NCI-H2029 treated with DMSO at 0.1 percent for 48 hours (cell line): ENCODE measurements at places on chromosomes 16 and 17.

DNA sequence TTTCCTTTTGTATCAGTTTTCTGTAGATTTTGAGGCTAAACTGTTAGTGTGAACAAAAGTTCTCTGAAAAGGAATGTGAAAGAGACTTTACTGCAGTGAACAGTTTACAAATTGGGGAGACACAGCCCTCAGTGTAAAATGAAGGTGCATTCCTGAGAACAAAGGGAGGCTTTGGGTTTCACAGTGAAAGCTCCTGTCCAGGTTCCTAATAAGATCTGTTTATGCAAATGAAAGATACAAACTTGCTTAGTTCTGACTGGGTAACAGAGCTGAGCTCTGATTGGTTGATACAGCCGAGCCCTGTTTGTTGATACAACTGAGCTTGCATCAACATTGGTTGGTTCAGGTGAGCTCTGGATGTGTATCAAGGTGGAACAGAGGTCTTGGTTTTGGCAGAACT, 8.3 kb upstream of the CDRT15 start:
- no peak for DNase-seq

DNA sequence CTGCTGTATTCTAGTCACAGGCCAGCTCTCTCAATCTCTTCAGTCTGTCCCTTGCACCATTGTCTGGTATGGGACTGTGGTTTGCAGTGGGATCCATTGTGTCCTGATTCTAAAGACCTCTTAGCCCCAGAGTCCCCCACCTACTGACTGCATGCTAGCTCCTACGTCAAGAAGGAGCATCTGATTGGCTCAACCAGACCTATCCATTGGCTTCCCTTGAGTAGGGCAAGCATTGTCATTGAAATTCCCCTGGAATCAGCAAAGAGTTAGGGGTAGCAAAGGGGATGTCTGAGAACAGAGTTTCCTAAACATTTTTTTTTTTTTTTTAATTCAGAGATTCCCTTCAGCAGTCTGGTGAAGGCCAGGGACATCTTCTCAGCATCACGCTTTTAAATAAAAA, 175.3 kb upstream of the MPHOSPH6 start:
- no peak for DNase-seq

DNA sequence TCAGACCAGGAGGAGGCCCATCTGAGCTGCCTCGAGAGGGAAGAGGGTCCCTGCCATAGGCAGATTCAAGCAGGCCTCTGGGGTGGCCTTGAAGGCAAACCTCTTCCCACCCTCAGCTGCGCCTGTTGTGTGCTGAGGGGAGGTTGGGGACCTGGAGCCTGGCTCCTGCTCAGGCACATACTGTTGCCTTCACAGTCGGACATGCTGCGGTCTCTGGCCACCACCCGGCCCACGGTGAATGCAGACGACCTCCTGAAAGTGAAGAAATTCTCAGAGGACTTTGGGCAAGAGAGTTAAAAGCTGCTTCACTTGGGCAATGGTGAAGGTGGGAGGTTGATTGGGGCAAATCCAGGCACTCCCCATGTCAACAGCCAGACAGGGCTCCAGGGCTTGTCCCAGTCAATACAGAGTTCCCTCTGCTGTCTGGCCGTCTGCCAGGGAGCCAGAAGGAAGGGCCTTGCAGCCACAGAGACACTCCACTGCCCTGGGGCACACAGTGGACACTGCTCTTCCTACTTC, 6.3 kb downstream of the PDF start:
- DNase-seq: no peak

GRCh38 chr16:50915120-50915519, 173.2 kb downstream of the CYLD start:
- no peak for DNase-seq

- no peak for DNase-seq
These were observed 111.4 kb upstream of the CDC42EP4 start for GRCh38 chr17:73423159-73423715.

DNA sequence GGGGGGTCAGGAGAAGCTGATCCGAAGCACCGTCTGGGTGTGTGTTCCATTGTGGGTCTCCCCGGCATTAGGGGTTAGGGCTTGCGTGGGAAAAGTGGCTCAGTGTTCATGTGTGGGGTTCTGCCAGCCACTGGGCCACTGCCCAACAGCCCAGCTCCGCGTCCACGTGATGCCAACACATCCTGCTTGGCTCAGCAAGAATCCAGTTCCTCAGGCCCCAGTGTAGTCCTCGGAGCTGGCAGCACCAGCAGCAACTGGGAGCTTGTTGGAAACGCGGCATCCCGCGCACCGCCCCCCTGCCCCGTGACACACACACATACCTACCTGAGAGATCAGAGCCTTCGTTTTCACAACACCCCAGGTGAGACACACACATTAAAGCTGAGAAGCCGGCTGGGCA, 18.9 kb downstream of the LGALS9 start:
- no peak for DNase-seq

DNA sequence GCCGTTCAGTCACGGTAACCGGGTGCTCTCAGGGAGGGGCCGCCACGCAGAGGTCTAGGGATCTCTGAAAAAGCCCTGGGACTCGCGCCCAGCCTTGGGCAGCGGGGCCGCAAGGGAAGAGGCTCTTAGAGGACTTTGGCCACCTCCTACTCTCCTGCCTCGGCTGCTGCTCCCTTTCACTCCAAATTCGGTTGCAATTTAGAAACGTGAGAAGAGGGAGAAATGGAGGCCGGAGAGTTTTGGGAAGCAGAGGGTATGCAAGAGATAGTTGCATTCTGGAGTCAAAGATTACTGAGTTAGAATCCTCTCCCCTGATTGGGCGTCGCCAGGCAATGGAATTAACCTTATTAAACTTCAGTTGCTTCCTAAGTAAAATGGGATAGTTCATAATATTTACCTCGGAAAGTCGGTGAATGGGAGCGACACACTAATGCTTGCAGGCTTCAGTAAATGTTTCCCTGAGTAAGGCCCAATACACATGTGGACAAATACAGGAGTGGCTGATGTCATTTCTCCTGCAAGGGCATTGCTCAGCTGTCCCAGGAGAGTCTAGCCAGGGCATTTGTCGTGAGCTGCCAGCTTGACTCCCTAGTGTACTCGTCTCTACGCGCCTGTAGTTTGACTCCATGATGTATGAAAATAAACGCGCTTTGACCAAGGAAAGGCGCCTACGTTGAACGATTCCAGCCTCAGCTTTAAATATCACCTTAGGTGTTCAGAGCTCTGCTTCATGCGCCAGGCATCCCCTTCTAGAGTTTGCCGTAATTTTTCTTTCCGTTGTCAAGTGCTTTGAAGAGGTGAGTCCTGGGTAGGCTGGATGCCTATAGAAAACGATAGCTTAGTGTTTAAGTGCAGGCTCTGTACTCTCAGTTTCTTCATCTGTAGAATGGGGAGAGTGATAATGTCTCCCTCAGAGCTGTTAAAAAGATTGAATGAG, 667 bp downstream of the OGFOD1 start:
- DNase-seq: no peak
